G401 (cell line): ENCODE measurements at places on chromosomes 12 and 14.
A peak's percentile ranks its signal among the peaks of the same experiment; 100 is the strongest.

GRCh38 chr14:73785336-73785833 lies 66.2 kb upstream of the PTGR2 start:
- no peak for DNase-seq

DNA sequence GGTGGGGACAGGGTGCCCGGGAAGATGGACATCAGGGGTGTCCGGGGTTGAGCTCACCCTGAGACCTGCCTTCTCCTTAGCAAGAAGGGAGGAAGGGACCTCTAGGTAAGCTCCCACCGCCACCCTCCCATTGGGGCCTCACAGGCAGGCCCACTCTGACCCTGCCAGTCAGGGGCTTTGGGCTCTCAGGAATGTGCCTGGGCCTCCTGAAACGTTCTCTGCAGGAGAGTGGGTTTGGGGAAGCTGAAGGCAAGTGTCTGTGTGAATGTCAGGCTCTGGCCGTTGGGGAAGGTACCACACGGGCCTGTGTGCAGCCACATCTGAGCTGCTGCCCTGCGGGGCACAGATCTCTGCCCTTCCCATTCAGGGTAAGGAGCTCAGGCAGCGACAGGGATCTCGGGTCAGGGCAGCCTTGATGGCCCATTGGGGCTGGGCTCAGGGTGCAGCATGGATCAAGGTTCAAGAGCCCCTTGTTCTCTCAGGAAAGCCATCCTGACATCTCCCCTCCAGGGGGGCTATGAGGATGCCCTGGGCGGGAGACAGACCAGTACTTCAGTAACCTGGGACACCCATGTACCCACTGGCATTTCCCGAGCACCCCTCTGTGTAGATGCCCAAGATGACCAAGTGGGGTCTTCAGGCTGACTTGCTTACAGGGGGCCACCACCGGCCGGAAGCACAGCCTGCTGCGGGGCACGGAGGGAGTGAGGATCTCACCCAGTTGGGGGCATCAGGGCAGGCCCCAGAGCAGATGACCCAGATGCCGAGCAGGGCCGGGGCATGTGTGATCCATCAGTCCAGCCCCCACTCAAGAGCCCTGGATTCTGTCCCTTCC lies 29.7 kb downstream of the FAM222A start:
- no peak for DNase-seq

GRCh38 chr12:105927564-105927963 lies 211.2 kb downstream of the NUAK1 start:
- no peak for DNase-seq

DNA sequence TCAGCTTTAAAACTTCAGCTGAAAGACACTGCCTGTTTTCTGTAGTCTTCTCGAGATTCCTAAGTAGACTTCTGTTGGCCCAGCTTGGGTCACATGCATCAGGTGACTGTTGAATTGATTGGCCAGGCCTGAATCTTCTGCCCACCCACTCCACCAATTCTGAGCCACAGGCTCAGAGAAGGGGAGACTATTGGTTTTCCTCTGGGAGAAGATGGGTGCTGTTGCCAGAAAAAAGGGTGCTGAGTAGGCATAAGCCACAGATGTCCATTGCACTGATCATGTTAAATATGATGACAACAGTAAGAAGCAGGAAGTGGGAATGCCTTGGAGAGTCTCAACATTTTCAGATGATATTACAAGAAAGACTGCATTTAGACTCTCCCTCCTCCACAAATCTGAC lies 6.8 kb upstream of the SPTLC2 start:
- no peak for DNase-seq

DNA sequence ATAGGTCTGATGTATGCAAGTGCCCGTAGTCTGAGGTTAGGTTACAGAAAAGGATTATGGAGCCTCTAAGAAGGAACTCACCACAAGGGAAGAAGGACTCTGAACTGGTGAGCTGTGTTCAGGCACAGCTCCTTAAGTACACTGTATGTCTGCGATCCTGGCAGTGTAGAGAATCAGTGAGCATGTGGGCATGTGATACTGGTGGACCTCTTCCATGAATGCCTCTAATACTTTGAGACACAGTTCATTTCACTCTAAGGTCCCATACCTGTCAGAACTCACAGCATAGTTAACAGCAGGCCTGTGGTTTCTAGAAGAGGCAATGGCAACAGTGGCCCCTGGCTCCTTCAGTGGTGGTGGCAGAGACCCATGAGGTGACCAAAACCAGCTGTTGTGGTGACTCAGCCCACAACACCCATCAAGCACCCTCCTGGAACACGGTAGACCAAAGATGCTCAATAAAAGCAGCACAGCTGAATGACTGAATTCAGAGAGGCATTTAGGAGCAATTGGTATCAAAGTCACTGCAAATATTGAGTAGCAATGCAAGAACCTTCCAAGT lies 6.9 kb upstream of the OR6J1 start:
- peak; percentile 67 for DNase-seq

GRCh38 chr14:98906123-98906995 lies 365.6 kb downstream of the BCL11B start:
- peak; percentile 1 for DNase-seq

- DNase-seq = no peak
Measured at GRCh38 chr12:89476904-89477595, 47.5 kb downstream of the GALNT4 start.

GRCh38 chr12:92138144-92138543 lies 7.5 kb downstream of the BTG1 start:
- peak; percentile 42 for DNase-seq

- no peak for DNase-seq
Measured at GRCh38 chr12:1531654-1532374, 62.6 kb downstream of the FBXL14 start.

- no peak for DNase-seq
Measured at GRCh38 chr14:35944847-35945246, 118.7 kb downstream of the BRMS1L start.

DNA sequence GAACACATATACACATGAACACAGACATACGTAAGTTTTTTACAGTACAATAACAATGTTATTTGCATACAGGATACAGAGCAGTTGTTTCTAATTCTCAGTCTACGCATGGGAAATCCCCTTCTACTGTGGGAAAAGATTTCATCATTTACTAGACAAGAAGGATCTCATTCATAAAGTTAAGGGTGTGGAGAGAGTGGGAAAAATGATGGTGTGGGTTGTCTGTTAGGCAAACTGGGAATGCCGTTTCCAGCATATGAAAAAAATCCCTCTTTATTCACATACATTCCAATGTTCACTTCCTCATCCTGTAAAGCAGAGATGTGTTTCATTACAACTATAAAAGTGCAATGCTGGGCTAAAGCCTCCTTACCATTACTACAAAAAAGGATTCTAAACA lies 120.9 kb downstream of the SINHCAF start:
- DNase-seq = no peak

- DNase-seq = no peak
Measured at GRCh38 chr12:52838609-52839435, 4.7 kb upstream of the KRT79 start.

- no peak for DNase-seq
Measured at GRCh38 chr12:116924558-116925453, 14.1 kb downstream of the FBXW8 start.

DNA sequence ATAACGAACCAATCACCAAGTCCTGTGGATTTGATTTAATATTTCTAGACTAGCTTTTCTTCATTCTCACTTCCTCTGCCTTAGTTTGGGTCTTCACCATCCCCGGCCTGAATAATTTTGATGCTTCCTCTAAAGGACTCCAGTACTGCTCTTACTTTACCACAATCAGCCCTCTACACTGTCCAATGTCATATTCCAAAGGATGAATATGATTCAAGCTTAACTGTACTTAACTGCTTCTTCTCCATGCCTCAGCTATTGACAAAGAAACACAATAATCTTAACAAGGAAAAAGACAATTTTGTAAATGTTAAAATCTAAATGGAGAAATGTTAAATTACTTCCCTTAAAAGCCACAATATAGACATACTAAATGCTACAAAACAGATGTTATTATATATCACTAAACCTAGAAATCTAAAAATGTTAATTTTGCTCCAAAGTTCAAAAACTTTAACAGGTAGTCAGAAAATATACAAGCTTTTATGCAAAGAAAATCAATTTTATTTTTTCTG lies 70.2 kb downstream of the STXBP6 start:
- DNase-seq = no peak

DNA sequence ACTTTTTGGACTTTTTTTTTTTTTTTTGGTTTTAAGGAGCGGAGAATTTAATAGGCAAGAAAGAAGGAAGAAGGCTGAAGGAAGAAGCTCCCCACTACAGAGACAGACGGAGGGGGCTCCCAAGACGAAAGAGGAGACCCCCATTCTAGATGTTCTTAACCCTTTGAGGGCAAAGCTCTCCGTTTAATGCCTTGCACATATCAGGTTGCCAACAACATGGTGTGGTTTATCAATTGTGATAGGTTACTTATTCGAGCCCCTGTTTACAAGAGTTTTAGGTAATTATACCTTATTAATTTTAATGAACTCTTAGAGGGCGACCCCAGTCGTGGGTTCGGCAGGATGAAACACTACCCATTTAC lies 1.2 kb upstream of the FBXO33 start:
- DNase-seq = no peak

- no peak for DNase-seq
Measured at GRCh38 chr14:59148334-59148900, 40.0 kb upstream of the DAAM1 start.

DNA sequence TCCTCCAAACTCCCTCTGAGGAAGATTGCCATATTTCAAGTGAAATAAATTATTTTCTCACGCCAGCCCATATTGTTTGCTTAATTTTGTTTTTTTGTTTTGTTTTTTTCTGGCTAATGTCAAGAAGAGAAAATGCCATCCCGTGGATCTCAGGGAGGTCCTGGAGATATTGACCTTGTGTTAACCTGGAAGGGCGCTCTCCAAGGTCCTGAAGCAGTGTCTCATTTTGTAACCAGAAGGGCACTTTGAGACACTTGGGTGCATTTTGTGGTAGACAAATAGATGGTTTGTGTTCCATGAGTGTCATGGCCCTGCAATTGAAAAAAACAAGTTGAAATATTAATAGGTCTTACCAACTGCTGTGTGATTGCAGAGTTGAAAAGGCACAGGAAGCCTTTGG lies 268.9 kb downstream of the SUDS3 start:
- DNase-seq = no peak

DNA sequence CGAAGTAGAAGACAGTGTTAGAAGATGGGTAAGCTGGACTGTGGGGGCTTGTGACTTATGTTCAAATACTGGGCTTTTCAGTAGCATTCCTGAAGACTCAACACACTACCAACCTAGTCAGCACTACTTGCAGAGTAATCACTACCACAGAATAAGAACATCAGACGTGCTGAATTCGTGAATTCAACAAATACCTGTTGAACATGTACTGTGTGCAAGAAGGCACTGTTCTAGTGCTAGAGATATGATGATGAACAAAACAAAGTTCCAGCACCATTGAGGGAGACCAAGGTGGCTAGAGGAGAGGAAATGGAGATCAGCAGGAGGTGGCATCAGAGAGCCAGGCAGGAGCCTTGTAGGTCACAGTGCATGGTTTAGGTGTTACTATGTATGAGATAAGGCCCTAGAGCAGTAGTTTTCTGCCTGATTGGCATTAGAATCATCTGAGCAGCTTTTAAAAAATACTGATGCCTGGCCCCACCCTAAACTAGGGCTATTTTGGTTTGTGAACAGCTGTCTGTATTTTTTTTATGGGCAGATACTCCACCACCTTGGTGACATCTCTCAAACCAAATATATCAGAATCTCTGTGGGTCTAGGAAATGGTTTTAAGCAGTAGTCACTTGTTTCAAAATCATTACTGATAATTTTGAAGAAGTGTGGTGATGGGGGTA lies 26.8 kb downstream of the FERMT2 start:
- no peak for DNase-seq

GRCh38 chr12:7719946-7720730 lies 8.9 kb downstream of the DPPA3 start:
- no peak for DNase-seq

- no peak for DNase-seq
Measured at GRCh38 chr12:82650627-82651337, 35.9 kb upstream of the TMTC2 start.

DNA sequence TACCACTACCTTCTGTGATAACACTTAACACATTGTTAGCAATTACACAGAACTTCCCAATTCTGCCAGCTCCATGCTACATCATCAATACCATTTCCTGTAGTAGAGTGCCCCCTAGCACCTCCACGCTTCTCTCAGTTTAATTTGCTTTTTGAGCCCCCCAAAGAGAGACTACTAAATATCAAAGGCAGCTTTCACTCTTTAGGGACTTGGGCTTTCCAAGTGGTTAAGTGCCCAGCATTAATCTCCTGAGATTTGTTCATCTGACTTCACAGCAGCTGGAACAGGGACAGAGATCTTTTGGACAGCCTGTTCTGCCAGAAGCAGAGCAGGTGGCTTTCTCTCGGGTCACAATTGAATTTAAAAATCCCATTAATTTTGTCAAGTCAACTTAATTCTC lies 954.9 kb downstream of the DIO2 start:
- DNase-seq = no peak

- DNase-seq = no peak
Measured at GRCh38 chr14:73223049-73223448, 14.3 kb upstream of the PAPLN start.

DNA sequence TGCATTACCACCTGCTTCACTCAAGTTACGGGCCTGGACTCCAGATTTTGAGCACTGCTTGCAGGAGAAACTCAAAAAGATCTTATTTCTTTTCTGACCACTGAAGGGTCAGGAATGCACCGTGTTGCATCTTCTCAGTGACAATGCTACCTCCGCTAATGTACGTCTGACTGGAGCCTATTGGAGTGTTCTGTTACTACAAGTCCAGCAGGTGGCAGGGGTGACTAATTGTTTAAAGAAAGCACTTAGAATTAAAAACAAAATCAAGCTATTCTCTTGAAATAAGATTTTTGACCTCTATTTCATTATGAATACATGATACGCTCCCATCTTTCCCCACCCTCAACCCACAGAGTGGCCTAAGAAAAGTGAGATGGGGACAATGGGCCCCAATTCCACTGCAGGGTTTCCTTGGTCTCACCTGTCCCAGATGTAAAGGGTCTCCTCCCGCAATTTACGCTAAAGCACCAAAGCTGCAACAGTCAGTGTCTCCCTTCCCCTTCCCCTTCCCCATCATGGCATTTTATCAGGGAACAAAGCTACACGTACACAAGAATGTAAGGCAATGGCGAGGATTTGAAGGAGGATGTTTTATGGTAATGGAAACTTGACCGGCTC lies 2.2 kb downstream of the TBPL2 start:
- peak; percentile 41 for DNase-seq

GRCh38 chr14:39212693-39213092 lies 21.0 kb upstream of the MIA2 start:
- DNase-seq = no peak

- DNase-seq = no peak
Measured at GRCh38 chr12:127310548-127310947, 956.4 kb upstream of the TMEM132C start.

- DNase-seq = no peak
Measured at GRCh38 chr14:100882991-100883788, 20.3 kb downstream of the RTL1 start.

GRCh38 chr12:131752451-131752850 lies 41.6 kb downstream of the SFSWAP start:
- no peak for DNase-seq

- no peak for DNase-seq
Measured at GRCh38 chr12:99253068-99253467, 394.5 kb upstream of the GARIN6 start.

- no peak for DNase-seq
Measured at GRCh38 chr14:66045572-66046021, 440.6 kb upstream of the CCDC196 start.

GRCh38 chr12:4960030-4960429 lies 50.3 kb downstream of the KCNA1 start:
- peak; percentile 81 for DNase-seq

- no peak for DNase-seq
Measured at GRCh38 chr14:101559624-101560533, 1.4 kb upstream of the DIO3 start.
